SK-N-SH treated with all-trans-retinoic acid at 6 μM for 48 hours (cell line): ENCODE measurements at places on chromosomes 1 and 21.

DNA sequence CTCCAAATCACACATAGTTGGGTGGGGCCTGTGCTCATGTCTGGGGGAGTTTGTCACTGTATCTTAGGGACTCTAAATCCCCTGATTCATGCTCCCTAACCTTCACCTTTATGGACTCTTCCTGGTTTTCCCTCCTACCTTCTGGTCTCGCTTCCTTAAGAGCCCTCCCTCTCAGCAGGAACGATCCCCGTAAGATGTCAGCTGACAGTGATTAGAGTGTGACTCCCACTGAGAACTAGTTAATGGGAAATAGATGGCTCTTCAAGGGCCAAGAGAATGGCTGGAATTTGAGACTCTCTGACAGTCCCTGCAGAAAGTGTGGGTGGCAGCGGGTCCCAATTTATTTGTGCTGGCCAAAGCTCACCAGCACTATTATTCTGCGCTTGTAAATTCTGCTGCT, 22.0 kb downstream of the LYPD8 start:
- ATAC-seq: no peak

DNA sequence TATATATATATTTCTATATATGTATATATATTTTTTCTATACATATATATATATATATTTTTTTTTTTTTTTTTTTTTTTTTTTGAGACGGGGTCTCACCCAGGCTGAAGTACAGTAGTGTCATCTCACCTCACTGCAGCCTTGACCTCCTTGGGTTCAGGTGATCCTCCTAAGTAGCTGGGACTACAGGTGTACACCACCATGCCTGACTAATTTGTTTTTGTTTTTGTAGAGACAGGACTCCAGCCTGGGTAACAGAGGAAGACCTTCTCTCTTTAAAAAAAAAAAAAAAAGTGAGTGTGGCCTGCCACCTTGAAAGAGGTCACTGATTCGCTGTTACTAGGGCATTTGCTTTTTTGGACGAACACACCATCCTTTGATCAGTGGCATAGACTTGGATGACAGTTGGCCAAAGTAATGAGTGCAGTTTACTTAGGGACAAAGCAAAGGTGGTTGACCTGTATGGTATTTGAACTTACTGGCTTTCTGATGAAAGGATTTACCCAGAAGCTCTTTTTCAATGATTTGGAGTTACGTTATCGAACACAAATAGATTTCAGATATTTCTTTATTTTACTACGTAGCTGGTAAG, 10.8 kb downstream of the SLC25A33 start:
- no peak for ATAC-seq

DNA sequence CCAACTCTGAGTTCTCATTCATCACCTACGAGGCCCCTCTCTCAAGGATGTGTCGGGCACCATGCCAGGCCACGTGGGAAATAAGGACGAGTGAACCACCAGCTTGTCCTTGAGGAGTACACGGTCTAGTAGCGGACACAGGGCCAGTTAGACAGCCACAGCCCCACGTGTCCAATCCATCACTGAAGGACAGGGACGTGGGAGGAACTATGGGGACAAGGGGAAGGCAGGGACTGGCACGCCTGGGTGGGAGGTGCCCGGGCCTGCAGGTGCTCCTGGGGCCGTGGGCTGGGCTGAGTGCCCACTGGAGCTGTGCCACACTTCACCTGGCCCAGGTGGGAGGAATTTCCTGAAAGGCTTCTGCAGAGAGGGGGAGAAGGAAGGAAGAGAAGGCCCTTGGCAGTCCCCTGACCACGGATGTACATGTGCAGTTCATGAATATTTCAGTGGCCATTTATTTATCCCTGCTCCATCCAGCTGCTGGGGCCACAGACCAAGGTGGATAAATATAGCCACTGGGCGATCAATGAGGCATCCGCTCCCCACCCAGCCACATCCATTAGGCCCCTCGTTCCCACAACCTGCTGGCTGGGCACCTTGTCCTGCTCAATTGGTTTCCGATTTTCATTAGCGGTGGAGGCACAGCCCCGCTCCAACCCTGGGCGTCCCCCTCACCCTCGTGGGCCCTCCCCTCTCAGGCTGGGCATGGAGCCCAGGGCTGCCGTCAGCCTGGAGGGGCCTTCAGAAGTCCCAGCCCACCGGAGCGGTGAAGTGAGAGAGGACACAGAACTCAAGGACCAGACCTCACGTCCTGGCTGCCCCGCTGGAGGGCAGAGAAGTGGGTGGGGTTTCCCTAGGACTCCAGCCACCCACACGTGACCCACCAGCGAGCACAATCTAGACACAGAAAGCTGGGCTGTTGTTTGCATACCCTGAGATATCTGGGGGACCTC, 59.5 kb downstream of the CASZ1 start:
- no peak for ATAC-seq

- no peak for ATAC-seq
Measured at GRCh38 chr1:153262070-153262366, 2.5 kb downstream of the LORICRIN start.

GRCh38 chr1:176205332-176205914, 1.7 kb downstream of the COP1 start:
- no peak for ATAC-seq

GRCh38 chr1:160373696-160374095, 6.8 kb downstream of the NHLH1 start:
- no peak for ATAC-seq

- ATAC-seq: no peak
Measured at GRCh38 chr1:62022382-62022983, 172.2 kb upstream of the L1TD1 start.

DNA sequence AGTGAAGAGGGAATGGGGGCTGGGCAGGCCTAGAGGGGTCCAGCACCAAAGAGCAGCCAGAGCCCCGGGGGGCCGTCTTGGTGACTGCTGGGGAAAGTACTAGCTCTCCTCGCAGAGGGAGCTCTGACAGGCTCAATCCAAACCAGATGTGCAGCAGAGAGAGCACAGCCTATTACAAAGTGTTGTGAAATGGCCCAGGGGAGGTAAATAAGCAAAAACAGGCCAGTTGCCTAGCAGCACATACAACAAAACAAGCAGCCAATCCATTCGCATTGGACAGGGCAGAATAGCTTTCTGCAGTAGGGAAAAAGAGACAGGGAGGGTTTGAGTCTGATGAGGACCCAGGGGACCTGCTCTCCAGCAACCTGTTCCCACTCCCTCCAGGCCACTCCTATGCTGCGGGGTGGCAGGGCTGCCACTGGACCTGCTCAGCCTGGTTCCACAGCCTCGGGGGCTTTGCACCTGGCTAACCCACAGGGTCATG, 239.6 kb upstream of the FGGY start:
- ATAC-seq: peak; percentile 93

- no peak for ATAC-seq
Measured at GRCh38 chr1:234164098-234164709, 209.1 kb upstream of the COA6 start.

DNA sequence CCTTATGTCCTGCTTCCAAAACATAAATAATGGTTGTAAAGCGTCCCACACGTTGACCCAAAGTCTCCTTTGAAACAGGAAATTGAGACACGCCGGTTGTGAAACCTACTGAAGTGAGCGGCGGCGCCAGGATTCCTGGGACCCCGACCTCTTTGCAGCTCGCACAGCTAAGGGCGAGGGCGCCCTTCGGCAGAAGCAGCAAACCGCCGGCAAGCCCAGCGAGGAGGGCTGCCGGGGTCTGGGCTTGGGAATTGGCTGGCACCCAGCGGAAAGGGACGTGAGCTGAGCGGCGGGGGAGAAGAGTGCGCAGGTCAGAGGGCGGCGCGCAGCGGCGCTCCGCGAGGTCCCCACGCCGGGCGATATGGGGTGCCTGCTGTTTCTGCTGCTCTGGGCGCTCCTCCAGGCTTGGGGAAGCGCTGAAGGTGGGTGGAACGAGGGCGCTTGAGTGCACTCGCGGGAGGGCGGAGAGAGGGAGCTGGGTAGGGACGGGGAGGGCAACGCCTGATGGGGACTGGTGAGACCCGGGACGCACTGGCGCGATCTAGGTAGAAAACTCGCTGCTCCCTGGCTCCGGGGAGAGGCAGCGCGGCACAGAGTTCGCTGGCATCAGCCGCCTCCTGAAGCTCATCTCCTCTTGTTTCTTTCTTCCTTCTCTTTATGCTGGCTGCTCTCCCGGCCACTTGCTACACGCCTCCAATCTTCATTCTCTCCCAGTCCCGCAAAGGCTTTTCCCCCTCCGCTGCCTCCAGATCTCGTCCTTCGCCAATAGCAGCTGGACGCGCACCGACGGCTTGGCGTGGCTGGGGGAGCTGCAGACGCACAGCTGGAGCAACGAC, at the start of gene CD1D:
TSS of gene CD1D (plus strand) at position 155 of the 836 bp plus-strand sequence. CDS start at position 362, 207 bp downstream.
- no peak for ATAC-seq

GRCh38 chr1:180519846-180520245, 17.5 kb upstream of the ACBD6 start:
- no peak for ATAC-seq

DNA sequence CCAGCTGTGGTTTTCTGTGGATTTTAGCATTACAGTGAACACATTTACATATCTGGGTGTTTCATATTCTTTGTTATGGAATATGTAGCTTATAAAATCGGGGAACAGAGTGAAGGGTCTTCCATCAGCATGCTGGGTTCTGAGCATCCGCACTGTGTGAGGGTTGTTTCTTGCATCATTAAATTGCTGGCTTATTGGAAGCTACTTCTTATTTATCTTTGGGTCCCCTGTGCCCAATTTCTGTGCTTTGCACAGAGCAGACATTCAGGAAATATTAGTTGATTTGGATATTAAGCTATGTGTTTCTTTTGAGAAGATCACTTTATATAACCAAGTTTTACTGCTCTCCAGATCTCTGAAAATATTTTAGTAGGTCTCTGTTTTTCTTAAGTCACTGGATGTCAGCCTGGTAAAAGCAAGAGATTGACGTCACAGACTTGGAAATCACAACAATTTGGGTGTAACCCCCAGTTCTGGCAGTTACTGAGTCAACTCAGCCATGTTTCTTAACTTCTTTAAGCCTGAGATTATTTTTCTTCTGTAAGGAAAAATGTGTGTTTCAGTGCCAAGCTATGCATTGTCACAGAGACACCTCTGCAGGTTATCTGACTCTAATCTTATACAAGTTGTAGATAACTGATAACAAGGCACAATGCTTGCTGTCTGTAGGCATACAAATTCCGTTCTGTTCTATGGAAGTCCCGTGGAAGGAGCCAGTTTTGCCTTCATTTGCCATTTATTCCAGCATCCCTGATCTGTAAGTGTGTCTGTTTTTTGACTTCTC, 258.3 kb upstream of the KAZN start:
- no peak for ATAC-seq

GRCh38 chr21:16159213-16159970, 429.6 kb downstream of the USP25 start:
- no peak for ATAC-seq

- peak; percentile 67 for ATAC-seq
Measured at GRCh38 chr1:64093941-64094340, 109.5 kb upstream of the UBE2U start.

DNA sequence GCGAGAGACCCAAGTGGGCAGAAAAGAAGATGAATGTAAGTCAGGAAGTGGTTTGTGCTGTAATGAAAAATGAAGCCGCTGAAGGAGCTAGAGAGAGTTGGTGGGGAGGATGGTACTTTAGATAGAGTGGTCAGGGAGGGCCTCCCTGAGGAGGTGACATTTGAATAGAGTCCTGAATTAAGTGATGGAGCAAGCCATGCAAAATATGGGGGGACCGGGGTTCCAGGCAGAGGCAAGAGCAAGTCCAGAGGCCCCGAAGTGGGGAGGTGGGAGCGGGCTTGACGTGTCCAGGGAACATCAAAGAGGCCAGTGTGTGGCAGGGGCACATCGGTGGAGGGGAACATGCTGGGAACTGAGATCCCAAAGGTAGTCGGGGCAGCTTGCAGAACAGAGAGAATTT, 43.1 kb downstream of the OPRD1 start:
- ATAC-seq: no peak

GRCh38 chr1:65429806-65430205, 9.3 kb downstream of the LEPR start:
- peak; percentile 62 for ATAC-seq

DNA sequence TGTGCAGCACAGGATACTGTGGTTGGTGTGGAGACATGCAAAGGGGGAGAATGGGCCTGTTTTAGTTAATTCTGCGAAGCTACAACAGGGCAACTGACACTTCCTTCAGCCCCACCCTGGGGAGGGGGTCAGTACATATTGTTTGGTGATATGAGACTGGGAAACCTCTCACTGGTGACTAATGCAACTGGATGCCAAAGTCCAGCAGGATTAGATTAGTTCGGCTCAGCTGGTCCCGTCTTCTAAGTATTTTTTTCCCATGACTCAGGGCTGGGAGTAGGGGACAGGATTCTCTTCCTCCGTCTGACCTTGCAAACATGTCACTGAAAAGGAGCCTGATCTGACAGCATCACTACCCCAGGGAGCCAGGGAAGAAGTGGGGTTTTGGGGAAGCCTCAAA, 43.0 kb downstream of the PLXNA2 start:
- ATAC-seq: peak; percentile 93

GRCh38 chr1:231395076-231395997, 26.8 kb downstream of the EGLN1 start:
- ATAC-seq: peak; percentile 88

GRCh38 chr1:5836776-5837440, 155.3 kb downstream of the NPHP4 start:
- ATAC-seq: no peak

GRCh38 chr1:12485231-12486058, 132.6 kb downstream of the DHRS3 start:
- ATAC-seq: peak; percentile 48; the same call in 1 of the 3 replicates

GRCh38 chr1:81811757-81812371, 11.1 kb downstream of the ADGRL2 start:
- ATAC-seq: no peak

DNA sequence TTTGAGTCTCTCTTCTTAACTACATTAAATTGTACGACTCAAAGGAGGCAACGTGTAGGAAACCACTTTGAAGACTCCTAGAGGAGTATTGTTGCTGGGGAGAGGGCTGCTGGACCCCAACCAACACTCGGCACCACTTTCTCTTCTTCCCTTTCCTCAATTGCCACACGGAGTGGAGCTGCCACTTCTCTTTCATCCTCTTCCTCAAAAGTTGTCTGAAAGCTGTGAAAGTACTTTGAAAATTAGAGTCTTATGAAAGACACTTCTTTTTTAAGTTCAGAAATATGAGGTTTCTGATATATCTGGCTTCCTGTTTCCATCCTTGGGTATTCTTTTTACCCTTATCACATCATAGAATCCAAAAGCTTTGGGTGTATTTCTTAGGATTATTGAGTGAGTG, 59.5 kb downstream of the MRPS6 start:
- no peak for ATAC-seq

GRCh38 chr21:36129219-36129618, 5.7 kb upstream of the CBR3 start:
- ATAC-seq: no peak

- no peak for ATAC-seq
Measured at GRCh38 chr1:9111357-9111691, 17.6 kb downstream of the GPR157 start.

- no peak for ATAC-seq
Measured at GRCh38 chr1:189697113-189697512, 780.6 kb downstream of the BRINP3 start.
